ENCODE measurements at places on chromosomes 3 and 15.

- DNase-seq, result peak; percentile 44
These were observed 55.2 kb downstream of the HMG20A start for GRCh38 chr15:77475898-77476297.

DNA sequence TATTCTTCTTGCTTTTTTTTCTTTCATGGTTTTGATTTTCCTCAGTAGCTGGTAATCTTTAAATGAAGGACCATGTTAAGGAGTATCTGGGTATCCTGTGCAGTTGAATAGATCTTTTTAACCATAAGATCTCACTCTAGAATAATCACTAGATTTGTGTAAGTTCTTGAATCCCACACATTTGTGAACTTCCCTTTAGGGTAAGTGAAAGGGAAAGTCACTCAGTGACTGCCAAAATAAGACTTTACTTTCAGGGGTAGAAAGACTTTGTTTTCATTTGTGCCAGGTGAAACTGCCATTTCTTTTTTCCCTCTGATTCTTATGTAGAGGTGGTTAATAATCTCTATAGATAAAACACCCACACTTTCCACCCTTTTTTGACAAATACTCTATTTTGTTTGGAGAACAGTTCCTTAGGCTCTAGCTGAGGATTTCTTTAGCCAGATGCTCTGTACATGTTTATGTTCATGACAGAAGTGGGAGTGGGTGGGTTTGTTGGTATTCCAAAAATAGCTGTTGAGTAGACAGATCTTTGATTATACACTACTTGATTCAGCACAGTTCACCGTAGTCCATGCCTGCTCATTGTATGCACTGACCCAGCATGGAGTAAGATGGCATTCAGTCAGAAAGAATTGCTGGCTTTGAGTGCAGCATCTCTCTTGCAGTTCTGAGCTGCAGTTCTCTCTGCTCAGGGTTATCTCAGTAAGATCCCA lies 28.5 kb downstream of the LRRC49 start:
- no peak for DNase-seq

DNA sequence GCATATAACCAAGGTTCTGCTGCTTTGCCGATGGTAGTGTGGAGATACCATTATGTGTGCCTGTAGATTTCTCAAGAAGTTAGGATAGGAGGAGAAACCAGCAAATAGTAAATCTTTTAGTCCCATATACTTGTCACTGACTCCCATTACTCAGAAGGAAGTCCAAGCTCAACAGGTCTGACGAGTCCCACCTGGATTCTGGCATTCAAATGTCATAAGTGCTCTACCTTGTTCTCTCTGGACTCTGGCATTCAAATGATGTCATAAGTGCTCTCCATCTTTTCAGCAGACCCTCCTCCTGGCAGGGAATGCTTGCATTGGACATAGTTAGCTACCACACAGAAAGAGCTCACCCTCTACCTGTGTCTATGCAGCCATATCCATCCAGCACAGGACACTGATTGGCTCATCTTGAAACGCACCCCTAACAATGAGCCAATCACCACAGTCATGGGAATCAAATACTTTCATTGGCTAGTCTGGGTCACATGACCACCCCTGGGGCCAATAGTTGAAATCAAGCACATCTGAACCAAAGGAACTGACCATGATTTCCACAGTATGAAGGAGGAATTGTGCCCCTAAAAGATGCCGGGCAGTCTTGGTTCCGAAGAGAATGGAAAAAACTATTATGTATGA lies 205.0 kb upstream of the ADAMTS9 start:
- DNase-seq, result no peak

GRCh38 chr15:79943820-79944219 lies 27.2 kb downstream of the BCL2A1 start:
- DNase-seq, result no peak

GRCh38 chr3:67034371-67034770 lies 36.3 kb downstream of the KBTBD8 start:
- no peak for DNase-seq

DNA sequence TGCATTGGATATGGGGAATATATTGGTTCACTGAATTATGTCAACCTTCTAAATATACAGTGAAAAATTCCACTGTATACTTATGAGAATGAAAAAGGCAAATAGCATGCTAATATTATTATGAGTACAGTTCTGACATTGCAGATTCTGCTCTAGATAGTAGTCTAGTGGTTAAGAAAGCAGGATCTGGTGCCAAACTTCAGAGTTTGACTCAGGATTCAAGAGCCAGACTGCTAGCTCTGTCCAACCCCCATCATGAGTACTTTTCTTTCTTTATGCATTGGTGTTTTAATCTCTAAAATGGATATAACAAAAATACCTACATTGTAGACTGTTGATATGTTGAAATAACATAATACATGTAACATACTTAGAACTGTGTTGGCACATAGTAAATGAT lies 57.3 kb upstream of the PLSCR4 start:
- DNase-seq, result no peak

DNA sequence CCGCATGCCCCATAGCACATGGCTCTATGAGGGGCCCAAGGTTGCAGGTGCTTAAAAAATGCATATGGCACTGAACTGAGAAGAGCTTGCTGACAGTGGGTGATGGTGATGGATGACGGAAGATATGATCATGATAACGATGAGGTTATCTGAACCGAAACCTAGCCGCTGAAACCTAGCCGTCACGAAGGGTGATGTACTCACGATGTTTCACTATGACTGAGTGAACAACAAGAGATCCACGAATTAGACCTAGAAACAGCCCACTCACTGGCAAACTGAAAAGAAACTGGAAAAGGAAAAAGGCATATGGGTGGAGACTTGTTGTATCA lies 57.6 kb upstream of the BCL6 start:
- DNase-seq, result no peak

All from HEK293T (cell line).